ENCODE measurements at places on chromosomes 6 and 20.
A peak's percentile ranks its signal among the peaks of the same experiment; 100 is the strongest.

GRCh38 chr6:36735110-36736071, 37.8 kb downstream of the RAB44 start:
- peak; percentile 62 for DNase-seq

- no peak for DNase-seq
Measured at GRCh38 chr20:12535316-12535715, 473.5 kb upstream of the SPTLC3 start.

- peak; percentile 43 for DNase-seq
Measured at GRCh38 chr20:50548396-50548795, 38.2 kb downstream of the PTPN1 start.

- DNase-seq, result no peak
Measured at GRCh38 chr6:163459536-163459935, 45.0 kb downstream of the QKI start.

GRCh38 chr6:75906871-75907270, 157.8 kb downstream of the MYO6 start:
- DNase-seq, result no peak

GRCh38 chr6:119052292-119052889, 26.1 kb downstream of the FAM184A start:
- no peak for DNase-seq

DNA sequence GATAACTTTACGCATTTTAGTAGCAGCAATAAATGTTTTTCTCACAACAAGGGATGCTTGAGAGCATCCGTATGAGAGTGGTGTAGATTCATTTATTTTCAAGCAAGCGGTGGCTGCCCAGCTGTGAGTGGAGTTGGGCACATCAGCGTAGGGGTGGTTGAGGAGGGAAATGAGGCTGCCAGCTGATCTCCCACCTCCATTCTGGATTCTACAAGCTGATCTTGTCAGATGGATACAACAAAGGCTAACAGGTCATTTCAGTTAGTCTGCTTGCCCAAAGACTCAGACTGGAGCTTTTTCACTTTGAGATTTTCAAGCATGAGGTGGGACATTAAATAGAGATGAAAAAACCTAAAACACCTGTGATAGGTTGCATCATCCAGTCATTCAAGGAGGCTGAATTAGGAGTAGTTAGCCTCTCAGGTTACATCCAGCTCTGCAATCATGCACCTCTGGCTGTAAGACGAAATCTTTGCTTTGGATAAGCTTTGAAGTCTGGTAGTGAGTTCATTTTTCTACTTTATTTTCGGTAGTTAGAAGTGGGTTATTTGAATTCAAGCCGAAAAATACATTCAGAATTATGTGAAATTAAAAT, 1.9 kb upstream of the BACH2 start:
- DNase-seq, result no peak

DNA sequence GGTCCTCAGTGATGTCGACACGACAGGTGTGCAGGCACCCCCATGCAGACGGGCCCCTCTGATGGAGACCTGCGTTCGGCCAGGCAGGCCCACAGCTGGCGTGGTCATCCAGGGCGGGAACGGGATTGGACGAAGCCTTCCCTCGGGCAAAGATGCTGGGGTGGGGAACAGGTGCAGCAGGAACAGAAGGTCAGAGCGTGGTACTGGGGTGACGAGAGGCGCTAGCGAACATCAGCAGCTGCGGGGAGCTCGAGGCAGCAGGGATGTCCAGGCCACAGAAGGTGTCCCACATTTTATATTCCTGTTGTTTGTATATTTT, 96.2 kb downstream of the SLC22A23 start:
- no peak for DNase-seq

- no peak for DNase-seq
Measured at GRCh38 chr20:8780915-8781314, 288.0 kb upstream of the PLCB4 start.

DNA sequence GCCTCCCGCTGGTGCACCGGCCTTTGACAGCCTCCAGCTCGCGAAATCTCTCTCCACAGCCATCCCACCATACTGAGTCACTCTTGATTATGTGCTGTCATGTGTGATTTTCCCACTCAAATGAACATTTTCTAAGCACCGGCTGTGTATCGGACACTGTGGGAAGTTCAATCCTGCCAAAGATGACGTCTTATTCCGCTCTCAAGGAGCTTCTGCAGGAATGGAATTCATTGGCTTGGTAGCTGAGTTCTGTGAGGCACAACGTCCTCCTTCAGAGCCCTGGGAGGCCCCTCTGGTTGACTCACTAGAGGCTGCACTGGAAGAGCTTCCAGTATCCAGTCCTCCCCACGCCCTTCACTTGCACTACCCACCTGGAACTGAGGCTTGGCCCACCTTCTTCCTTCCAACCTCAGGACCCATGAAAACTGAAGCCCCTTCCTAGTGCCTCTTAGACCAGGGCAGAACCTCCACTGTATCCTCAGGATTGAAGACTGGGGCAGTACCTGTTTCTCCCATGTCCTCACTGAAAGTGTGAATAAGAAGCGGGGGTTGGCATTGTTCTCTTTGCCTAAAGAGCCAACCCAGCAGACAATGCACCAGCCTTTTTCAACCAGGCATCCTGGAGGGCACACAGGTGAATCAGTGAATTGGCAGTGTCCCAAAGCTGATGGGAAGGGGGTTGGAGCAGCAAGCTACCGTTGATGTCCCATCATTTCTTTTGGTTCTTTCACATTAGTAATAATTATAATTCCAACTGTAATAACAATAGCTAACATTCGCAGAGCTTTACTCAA, 1.7 kb downstream of the UNC5CL start:
- DNase-seq, result no peak
